Dorsolateral prefrontal cortex (tissue), 122 donors: ENCODE measurements at places on chromosomes 16 and 17.

DNA sequence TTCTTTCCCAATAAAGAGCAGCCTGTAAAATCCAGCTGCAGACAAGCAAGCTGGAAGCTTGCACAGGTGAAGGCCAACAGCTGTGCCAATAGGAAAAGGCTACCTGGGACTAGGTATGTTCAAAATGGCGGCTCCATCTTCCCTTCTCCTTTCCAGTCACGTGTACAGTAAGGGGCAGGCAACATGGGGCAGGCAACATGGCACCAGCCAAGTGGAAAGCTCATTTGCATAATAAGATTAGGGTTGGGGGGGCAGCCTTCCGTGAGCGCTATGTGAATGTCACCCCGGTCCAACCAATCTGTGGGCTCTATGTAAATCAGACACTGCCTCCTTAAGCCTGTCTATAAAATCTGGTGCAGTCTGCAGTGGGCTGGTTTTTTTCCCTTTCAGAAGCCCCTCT lies 31.3 kb downstream of the TVP23A start:
- no peak for DNase-seq

- no peak for DNase-seq
These were observed 16.7 kb downstream of the EPOP start for GRCh38 chr17:38657824-38658740.

DNA sequence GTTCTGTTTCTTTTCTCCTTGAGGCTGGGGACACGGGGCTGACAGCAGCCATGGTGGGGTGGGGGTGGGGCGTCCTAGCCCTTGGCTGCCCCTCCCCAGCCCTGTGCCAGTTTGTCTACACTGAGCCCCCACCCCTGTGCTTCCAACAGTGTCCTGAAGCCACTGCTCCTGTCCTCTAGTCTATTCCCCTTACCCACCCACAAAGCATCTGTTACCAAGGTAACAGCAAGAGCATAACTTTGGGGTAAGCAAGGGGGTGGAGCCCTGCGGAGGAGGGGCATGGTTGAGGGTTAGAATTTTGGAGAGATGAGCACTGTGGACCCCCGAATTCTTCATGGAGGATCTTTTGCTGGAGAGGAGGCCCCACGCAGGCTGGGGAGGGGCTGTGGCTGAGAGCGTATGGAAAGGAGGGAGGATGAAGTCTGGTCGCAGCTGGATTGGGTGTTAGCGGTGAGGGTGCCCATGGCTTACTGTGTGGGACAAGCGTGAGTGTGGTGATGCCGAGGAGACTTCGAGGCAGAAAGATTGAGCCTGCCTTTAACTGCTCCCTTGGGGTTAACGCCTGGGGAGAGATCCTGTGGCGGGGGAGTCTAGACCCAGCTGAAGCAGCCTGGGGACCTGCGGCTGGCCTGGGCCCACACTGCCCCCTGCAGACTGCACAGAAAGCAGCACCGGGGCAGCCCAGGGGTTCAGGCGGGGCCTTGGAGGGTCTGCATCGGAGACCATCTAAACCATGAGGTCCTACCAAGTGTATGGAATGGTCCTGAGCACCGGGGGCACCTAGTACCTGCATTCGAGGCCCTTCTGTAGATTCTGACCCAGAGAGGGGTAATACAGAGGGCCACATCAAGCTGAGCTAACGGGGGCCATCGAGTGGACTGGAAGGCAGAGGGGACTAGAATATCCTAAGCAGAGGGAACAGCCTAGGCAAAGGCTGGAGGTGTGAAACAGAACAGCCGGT lies 6.1 kb upstream of the STAC2 start:
- DNase-seq, result no peak

- DNase-seq, result no peak
These were observed 17.1 kb downstream of the SPNS3 start for GRCh38 chr17:4450710-4451316.

GRCh38 chr17:40524243-40524965 lies 23.0 kb upstream of the TNS4 start:
- no peak for DNase-seq

DNA sequence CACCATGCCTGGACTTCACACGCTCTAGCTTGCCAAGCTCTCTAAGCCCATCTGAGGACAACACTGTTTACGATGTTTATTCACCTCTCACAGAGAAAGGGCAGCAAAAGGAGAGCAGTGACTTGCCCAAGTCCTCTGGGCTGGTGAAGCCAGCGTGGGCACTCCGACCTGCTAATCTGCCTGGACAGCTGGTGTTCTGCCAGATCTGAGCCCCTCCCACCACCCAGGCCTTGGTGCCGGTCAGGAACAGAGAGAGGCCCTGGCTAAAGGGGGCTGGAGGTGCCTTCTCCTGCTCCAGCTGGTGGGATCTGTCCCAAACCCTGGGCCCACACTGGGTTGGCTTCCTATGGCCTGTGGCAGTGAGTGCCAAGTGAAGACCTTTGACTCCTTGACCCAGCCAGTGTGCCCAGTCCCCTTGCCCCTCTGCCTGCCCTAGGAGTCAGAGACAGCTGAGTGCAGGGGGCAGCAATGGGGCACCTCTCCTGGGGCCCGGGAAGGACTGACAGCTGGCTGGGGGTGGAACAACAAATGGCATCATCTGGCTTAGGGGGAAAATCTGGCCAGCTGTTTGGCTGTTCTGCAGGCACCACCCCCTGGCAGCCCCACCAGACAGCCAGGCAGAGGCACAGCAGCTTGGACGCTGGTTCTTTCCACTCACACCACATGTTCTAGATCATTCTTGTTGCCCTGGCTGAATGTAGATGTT lies 1.8 kb upstream of the SLC4A1 start:
- DNase-seq, result no peak

DNA sequence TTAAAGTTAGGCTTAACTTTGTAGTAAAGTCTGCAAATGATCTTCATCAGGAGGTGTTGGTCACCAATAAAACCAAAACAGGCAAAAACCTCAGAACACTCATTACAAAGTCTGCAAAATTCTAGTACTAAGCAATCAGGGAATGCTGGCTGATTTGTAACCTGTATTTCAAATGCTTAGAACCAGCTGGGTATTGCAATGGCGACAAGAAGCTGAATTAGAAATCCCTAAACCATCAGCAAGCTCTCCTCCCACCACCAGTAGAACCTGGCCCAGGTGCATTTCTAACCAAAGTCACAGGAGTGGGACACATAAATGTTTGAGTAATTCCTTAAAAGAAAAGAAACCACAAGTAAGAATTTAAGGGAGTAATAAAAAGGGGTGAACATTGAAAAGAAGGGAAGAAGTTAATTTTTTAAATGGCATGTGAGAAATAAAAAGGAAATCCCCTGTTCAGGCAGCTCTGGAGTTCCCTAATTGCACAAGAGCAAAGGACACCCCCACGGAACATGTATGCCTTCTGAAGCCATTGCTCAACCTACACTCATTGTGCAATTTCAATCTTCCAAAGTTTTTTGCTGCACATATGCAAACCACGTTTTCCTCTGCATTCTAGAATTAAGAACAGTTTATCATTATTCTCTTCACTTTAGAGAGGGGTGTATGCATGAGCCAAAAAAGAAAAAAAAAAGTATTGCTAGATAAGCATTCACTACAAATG lies 102.9 kb downstream of the HIC1 start:
- DNase-seq, result no peak

DNA sequence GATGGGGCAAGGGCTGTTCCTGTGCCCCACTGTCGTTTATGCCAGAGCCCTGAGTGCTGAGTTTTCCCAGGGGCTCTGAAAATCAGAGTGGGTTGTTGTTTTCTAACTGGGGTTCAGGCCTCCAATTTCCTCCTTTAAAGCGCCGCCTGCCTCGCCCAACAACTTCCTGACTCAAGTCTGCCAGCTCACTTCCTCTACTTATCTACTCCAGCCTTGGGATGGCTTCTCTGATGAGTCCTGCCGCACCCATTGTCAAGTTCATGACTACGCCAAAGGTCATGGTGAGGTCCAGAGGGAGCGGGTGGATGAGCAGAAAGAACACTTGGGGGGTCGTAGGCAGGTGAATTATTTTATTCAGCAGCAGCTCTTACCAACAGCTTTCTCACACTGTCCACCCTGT lies 104.7 kb downstream of the UTP18 start:
- no peak for DNase-seq

DNA sequence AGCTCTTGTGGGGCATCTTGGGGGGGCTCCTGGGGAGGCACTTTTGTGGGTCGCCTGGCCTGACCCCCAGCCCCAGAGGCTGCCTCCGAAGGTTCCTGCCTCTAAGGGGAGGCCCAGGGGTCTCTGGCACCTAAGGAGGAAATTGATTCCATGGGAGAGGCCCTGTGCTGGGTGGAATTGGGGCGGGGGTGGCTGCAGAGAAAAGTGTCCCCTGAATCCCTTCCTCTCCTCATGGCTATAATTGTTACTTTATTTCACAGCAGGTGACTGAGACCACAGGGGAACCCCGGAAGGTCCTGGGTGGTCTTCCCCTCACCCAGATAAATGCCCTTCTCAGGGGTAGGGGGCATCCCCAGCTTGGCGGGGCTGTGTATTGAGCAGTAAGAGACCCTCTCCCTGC lies 3.1 kb downstream of the GLIS2 start:
- DNase-seq, result no peak

- DNase-seq, result peak; percentile 72
These were observed 64.9 kb downstream of the CDYL2 start for GRCh38 chr16:80739523-80739922.

GRCh38 chr17:41052566-41052965 lies 2.5 kb downstream of the KRTAP2-2 start:
- DNase-seq, result no peak

DNA sequence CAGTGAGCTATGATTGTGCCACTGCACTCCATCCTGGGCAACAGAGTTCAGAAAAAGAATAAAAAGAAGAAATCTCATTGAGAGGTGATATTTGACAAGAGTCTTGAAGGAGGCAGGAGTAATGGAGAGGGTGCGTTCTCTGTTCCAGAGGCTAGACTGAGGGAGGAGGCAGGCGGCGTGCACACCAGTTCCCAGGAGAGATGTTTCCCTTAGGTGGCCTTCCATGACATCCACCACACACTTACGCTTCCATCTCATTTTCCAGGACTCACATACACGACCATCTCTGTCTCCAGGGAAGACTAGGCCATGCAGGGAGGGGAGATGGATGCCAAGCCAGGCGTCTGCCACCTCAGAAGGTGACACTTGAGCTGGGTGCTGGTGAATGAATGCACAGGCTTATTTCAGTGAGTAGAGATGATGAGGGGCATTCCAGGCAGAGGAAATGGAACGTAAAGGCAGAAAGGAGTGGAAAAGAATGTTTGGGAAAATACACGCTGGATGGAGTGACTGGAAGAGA lies 25.3 kb upstream of the N4BP1 start:
- DNase-seq, result no peak

- no peak for DNase-seq
These were observed at the start of gene P2RX1 for GRCh38 chr17:3915995-3916696. P2RX1 (minus strand) TSS chr17:3916465; CDS start chr17:3916225, 240 bp downstream.

GRCh38 chr17:4712526-4712925 lies 2.1 kb downstream of the ARRB2 start:
- no peak for DNase-seq

DNA sequence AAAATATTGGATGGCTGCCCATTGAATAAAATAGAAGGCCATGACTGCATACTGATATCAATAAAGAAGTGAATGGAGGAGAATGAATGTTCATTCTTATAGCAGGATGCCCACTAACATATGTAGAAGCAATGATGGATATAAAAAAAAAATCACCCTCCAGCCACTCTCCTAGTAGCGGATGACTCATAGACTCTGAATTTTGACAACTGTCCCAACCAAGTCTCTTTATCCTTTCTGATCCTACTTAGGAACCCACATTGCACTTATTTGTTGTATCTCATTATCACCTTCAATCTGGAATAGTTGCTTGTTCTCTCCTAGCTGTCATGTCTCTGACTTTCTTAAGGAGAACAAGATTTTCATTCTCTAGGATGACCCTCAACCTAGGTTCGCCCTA lies 429.9 kb downstream of the HS3ST3B1 start:
- no peak for DNase-seq

DNA sequence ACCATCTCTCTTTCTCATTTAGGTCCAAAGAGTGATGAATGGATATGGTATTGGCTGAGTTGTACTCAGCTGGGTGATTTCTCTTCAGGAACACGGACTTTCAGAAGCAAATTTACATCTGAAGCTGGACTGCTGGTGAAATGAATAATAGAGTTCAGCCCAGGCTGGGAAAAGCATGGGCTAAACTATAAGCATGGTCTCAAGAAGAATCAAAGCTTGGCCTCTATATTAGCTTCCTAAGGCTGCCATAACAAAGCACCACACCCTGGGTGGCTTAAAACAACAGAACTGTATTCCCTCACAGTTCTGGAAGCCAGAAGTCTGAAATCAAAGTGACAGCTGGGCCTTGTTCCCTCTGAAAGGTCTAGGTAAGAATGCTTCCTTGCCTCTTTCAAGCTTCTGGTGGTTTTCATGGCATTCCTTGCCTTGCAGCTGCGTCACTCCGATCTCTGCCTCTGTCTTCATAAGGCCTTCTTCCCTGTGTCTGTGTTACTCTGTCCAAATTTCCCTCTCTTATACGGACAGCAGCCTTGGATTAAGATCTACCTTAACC lies 89.8 kb upstream of the CES5A start:
- DNase-seq, result no peak

GRCh38 chr16:48852951-48853350 lies 243.0 kb upstream of the N4BP1 start:
- DNase-seq, result no peak

- DNase-seq, result no peak
These were observed 67.9 kb downstream of the HIC1 start for GRCh38 chr17:2122641-2123302.

DNA sequence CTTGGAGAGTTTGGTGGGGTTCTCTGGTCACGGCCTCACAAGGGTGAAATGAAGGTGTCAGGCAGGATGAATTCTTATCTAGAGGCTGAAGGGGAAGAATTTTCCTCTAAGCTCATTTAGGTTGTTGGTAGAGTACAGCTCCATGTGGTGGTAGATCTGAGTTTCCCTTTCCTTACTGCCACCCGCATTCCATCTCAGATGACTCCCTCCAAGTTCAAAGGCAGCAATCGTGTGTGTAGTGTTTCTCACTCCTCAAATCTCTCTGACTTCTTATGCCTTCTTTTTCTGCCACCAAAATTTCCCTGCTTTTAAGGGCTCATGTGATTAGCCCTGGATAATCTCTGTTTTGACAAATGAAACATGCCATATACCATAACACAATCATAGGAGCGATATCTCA lies 135.5 kb upstream of the MYOCD start:
- no peak for DNase-seq

DNA sequence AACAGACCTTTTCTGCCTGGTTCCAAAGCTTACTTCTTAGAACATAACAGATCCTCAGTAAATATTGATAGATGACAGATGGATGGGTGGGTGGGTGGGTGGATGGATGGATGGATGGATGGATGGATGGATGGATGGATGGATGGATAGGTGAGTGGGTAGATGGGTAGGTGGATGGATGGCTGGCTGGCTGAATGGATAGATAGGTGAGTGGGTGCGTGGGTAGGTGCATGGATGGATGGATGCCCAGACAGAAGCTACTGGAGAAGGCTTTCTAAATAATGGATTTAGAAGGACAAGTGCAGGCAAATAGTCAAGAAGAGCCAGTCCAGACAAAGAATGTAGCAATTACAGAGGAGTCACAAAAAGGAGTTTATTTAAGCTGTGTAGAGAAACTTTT lies 19.6 kb downstream of the SCNN1G start:
- no peak for DNase-seq
